ENCODE measurements at places on chromosomes 5 and 9.
A peak's percentile ranks its signal among the peaks of the same experiment; 100 is the strongest.

DNA sequence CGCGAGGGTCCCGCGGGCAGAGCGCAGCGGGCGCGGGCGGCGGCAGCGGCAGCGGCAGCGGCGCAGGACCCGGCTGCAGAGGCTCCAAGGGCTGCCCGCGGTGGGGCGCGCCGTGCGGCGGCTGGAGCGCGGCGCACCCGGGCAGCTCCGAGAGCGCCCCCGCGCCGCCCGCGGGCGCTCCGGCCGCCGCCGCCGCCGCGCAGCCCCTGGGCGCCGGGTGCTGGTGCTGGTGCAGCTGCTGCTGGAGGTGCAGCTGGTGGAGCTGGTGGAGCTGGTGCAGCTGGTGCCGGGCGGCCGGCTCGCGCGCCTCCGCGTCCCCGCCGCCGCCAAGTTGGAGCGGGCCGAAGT lies 644 bp downstream of the IER5L start:
- no peak for DNase-seq

DNA sequence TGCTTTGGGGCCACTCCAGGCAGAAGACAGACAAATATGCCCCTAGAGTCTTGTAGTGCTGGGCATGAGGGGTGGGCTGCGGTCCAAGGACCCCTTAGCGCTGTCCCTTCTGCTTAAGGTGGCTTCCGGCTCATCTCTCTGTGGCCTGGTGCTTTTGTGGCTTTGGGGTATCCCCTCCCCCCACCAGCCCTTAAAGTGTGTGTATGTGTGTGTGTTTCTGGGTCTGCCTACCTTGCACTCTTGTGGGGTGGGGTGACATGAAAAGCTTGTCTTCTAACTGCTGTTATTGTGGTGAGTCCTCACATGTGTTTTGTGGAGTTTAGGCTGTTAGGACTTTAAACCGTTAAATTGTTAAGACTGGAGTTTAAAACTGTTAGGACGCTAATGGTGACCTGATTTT lies 23.6 kb downstream of the MARCHF6 start:
- DNase-seq: no peak

GRCh38 chr9:137639303-137640051 lies 20.7 kb downstream of the EHMT1 start:
- peak; percentile 63 for DNase-seq

DNA sequence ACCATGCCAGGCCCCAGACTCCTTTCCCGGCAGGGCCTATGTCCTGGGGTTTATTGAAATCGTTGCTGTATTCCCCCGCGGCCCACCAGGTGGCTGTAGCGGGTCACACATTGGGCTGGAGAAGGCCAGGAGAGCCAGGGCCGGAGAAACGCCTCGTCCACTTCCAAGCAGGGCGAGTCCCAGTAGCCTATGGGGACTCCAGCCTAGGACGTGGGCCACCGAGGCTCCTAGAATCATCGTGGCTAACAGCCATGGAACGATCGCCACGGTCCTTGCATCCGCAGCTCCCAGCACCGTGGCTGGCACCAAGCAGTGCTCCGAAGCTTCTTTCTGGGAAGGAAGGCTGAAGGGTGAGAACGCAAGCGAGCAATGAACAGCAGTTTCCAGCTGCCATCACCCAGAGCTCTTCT lies 87.7 kb downstream of the ENTREP1 start:
- no peak for DNase-seq

DNA sequence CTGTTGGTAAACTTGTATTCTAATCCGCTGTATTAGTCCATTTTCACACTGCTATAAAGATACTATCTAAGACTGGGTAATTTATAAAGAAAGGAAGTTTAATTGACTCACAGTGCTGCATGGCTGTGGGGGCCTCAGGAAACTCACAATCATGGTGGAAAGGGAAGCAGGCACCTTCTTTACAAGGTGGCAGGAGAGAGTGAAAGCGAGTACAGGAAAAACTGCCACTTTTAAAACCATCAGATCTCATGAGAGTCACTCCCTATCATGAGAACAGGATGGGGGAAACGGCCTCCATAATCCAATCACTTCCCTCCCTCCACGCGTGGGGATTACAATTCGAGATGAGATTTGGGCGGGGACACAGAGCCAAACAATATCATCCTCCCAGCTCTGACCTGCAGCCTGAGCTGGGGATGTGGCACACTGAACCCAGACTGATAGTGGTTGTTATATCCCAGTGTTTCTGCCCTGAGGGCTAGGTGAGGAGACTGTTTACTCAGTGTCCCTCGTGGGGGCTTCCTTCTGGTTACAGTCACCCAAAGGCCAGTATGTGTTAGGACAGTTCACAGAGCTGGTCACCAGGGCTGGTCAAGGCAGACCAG lies 488.3 kb downstream of the KDM4C start:
- no peak for DNase-seq

GRCh38 chr9:18997151-18997550 lies 35.9 kb downstream of the SAXO1 start:
- no peak for DNase-seq

- DNase-seq: no peak
Measured at GRCh38 chr9:89006996-89007967, 16.0 kb downstream of the S1PR3 start.

DNA sequence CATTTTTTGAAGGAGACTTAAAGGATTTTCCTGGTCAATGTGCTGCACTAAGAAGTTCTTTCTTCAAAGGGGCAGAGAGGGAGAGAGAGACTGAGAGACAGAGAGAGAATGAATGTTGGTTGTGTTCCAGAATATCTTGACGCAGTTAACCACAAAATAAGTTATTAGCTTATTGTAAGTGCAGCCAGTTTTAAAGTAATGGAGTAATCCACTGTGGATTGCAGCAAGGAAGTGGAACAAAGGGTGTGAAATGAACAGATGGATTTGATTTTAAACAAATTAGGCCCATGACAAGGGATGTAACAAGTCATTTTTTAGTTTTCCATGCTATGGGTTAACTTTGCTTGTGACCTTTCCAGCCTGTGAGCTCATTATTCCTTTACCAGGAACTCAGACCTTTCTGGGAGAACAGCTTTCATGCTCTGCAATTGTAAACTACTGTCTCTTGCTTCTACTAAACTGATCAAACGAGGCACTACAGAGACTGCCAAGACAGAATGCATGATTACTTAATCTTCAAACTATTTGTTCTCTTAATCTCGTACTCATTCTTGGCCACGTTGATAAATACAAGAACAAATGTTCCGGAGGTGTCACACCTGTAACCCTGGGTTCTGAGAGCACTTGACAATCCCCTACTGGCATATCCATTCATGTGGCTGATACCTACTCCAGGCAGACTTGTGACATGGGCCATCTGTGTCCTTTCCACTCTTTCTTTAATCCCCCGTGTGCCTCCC lies 131.1 kb downstream of the TLE1 start:
- DNase-seq: no peak

GRCh38 chr5:173729079-173729765 lies 112.8 kb upstream of the BOD1 start:
- no peak for DNase-seq

DNA sequence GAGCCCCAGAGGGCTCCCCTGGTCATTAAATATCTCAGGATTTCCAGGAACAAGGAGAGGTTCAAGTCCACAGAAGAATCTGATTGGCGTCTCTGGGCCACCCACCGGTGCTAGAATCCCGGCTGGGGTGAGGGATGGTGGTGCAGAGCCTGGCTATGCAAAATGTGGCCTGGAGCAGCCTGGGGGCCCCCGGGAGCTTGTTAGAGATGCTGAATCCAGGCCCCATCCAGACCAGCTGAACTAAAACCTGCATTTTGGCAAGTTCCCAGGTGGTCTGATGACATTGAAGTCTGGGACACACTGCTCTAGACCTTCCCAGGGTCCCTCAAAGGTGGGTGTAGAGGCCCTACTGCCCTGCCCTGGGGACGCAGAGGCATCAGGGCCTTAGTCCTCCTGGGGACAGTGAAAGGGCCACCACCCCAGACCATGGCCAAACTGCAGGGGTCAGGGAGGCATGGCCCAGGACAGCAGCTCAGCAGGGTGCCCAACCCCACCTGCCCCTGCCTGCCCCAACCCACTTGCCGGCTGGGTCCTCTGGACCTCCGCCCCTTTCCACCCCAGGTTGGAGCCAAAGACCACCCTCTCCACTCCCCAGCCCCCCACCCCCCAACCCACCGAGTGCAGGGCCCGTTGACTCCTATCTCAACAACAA lies 34.7 kb downstream of the ADAMTS2 start:
- no peak for DNase-seq

GRCh38 chr9:129580211-129580915 lies 40.5 kb downstream of the C9orf50 start:
- no peak for DNase-seq

GRCh38 chr5:124661317-124662141 lies 84.9 kb downstream of the ZNF608 start:
- DNase-seq: no peak

DNA sequence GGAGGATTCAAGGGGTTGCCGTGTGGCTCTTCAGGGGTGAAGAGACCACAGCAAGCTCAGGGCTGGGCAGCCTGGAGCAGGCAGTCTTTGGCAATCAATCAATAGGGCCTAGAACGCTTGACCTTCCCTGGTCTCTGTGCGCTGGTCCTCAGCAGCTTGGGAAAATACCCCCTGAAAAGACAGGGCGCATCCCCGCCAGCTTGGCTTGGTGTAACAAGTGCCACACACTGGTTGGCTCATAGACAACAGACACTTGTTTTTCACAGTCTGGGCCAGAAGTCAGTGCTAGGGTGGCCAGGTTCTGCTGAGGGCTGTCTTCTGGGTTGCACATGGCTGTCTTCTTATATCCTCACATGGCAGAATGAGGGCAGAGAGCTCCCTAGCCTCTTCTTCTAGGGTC lies 141.1 kb downstream of the HSD17B3 start:
- no peak for DNase-seq

DNA sequence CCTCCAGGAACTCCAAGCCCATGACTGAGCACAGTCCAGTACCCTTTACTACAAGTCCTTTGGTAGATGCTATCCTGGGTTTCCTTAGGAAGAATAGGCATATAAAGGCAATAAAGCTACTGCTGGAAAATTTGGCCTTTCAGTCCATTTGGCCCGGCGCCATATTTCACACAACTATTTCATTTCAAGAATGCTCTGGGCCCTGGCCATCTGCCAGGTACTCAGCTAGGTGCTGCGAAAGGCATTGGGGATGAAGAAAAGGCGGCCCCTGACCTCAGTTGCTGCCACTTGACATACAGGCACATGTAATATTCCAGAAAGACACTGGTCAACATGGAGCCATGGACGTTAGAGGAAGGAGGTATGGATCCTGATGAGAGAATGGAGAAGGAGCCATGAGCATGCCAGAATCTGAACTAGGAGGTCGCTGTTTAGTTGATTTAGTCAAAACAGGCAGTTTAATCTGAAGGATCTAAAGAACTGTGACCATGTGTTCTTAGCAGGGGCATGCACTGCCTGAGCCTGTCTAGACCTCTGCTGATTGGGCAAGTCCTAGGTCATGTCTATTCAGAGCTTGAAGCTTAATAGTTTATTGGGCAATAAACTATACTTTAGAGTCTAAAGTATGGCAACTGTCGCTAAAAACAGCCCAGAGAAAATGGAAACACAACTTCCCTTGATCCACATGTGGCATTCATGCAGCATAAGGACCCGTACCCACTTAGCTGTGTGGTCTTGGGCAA lies 149.3 kb downstream of the MELK start:
- no peak for DNase-seq

DNA sequence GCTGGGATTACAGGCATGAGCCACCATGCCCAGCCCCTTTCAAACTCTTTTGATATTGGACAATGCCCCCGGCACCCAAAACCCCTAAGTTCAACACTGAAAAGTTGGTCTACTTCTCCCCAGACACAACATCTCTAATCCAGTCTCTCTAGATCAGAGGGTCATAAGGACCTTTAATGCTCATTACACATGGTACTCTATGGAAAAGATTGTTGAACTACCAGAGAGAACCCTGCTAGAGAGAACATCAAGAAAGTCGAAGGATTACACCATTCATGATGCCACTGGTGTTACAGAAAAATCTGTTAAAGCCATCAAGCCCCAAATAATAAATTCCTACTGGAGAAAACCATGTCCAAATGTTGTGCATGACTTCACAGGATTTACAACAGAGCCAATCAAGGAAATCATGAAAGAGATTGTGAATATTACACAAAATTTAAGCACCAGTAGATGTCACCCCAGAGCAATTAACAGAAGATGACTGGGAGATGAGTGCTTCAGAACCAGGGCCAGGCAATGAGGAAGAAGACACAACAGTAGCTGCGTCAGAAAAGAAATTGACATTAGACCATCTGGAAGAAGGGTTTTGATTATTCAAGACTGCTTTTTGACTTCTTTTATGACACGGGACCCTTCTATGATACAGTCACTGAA lies 28.3 kb upstream of the NIPAL4 start:
- peak; percentile 73 for DNase-seq

- DNase-seq: no peak
Measured at GRCh38 chr5:54175-54730, 37.7 kb upstream of the PLEKHG4B start.

DNA sequence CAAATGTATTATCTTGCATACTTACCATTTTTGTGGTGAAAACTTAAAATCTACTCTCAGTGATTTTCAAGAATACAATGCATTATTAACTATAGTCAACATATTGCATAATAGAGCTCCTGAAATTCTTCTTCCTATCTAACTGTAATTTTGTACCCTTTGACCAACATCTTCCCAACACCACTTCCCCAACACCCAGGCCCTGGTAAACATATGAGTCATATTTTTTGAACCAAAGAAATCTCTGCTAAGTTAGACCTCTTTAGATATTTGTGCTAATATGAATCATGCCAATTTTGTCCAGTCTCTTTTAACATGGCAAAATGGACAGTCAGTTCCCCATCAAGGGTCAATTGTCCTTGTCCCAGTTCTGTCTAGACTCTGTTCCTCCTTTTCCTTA lies 18.5 kb upstream of the RGS7BP start:
- no peak for DNase-seq

DNA sequence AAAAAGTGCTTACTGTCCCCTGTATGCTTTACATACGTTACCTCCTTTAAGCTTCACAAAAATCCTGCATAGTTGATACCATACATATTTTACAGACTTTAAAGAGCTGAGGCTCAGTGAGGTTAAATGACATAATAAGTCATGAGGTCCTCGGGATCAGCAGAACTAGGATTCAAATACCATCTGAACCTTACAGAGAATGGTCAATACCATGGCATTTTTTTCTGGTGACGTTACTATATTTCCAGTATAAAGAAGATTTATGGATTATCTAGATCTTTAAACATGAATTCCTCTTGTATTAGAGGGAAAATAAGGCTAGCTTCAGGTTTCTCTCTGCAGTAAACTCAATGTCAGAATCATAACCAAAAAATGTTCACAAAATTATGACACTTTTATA lies 153.7 kb upstream of the GPR151 start:
- no peak for DNase-seq

- no peak for DNase-seq
Measured at GRCh38 chr5:143062379-143062778, 292.2 kb downstream of the ARHGAP26 start.

DNA sequence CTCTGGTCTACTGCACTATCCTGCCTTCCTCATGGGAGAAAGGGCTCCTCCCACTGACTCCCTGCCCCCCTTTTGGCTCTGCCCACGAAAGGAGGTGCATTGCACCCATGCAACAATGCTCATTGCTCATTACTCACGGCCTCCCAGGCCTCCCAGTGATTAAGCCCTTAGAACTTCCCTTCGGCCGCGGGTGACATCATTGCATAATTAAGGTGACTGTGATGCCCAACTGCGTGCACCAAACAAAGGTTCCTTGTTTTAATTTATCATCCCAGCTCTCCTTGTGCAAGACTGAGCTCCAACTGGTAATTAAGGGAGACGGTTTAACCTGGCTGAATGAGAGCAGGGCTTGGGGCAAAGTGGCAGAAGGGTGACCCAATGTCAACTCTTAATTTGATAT lies 180.4 kb downstream of the GAS1 start:
- peak; percentile 71 for DNase-seq

GRCh38 chr9:121201045-121201737 lies 478 bp downstream of the RAB14 start:
- DNase-seq: peak; percentile 45

Data from CD4-positive, alpha-beta T cell (primary cell).